ENCODE measurements at places on chromosomes 1 and 21.

DNA sequence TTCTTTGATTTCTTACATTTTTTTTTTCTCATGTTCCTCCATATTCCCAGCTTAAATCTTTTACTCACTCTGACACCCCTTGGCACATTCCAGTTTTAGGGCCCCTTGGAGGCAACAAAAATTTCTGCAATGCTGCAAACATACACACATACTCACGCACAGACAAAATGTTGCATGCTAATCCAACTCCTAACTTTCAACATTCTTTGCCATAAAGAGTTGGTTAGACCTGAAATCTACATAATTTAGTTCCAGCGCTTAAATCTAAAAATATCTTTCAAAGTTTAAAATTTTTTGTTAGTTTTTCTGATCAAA is 103.9 kb downstream of the PTPN14 start:
- no peak for DNase-seq

GRCh38 chr1:151944126-151944856 is 35.0 kb upstream of the THEM4 start:
- no peak for DNase-seq

DNA sequence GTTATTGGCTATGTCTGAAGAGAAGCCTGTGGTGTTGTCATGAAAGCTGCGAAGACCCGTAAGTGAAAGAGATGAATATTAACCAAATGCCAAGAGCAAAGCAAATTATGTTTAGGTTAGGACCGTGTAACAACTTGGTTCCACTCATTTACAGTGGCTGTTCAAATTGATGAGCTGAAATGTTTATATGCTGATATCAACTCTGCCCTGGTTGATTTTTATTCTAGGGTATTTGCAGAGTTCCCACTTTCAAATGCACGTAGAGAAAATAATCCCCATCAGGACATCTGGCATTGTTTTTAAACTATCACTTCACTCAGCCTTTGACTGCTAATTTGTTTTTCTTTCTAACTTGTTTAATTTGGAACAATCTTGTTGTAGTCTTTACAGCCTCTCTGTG is 581.6 kb upstream of the ADAMTS5 start:
- no peak for DNase-seq

- no peak for DNase-seq
Measured at GRCh38 chr21:38384675-38385426, 113.4 kb downstream of the ERG start.

GRCh38 chr1:230878591-230878990 is 10.3 kb upstream of the C1orf198 start:
- no peak for DNase-seq

GRCh38 chr1:208007938-208008342 is 97.0 kb upstream of the CD34 start:
- no peak for DNase-seq

GRCh38 chr1:110430901-110431300 is 20.0 kb upstream of the PROK1 start:
- DNase-seq = no peak

- no peak for DNase-seq
Measured at GRCh38 chr1:170267317-170267716, 121.6 kb downstream of the NTMT2 start.

DNA sequence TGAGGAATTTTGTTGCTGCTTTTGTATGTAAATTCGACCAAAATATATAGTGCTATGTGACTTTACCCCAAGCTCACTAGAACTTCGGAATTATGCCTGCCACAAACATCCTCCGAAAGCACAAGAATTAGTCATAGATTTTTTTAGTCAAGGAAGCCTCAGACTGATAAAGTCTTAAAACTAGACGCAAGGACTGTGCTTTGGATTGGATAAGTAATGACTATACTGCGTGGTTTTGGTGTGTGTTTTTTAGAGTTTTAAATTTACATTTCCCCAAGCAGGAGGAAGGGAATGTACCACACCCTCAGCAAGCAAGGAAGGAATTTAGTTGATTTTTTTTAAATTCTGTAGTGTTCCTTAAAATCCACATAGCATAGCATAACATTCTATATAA is 10.3 kb downstream of the WLS start:
- no peak for DNase-seq

DNA sequence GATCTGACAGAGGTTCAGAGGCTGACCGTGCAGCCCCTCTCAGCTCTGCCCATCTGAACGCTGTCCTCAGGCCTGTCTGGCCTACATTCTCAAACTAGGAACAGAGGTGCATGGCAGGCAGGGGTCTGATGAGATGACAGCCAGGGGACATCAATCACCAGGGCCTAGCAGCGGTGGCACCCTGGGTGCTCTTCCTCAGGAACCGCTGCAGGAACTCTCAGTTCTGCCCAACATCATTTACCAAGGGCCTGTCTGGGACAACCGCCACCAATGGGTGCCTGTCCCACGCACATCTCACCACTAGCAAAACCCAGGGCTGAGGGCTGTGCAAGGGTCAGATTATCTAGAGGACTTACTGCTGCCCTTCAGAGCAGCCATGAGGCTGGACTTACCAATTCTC is 245.7 kb downstream of the TOMM20 start:
- DNase-seq = no peak

DNA sequence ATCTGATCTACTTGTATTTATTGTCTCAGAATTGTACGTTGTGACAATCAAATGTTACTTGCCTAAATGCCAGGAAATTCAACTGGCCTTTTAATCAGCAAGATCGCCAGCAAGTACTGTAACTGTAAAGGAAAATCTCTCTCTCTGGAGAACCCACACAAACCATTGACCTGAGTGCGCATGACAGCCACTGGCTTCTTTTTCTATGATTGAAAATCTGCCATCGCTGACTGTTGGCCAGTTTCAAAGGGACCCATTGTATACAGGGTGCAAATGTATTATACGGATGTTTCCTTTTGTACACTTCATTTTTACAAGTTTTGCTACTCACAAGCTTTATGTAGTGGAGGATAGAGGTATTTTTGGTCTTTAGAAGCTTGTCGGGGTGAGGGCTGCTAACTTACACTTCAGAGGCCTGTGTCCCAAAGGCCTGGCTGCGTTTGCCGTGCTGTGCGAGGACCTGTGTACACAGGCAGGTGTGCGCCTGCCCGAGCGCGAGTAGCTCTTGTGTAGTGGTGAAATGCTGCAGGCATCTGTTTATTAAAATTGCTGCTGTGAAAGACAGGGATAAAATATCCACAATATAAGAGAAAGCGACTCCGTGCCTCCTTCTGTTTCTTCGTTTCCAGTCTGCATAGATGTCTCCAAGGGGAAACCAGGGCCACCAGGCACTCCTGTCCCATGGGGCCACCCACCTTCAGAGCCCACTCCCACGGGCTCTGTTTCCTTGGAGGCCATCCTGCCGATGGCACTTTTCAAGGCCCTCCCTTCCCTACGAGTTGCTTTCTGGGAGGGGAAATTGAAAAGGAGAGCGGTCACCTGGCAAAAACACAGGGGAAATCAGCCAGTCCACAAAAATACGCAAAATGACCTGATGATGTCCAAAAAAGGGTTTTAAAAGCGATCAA is 25.3 kb upstream of the TRAPPC10 start:
- DNase-seq = no peak

- no peak for DNase-seq
Measured at GRCh38 chr1:10544239-10544638, 69.5 kb downstream of the PEX14 start.

GRCh38 chr1:225653463-225654276 is 747 bp upstream of the ENAH start:
- DNase-seq = no peak

DNA sequence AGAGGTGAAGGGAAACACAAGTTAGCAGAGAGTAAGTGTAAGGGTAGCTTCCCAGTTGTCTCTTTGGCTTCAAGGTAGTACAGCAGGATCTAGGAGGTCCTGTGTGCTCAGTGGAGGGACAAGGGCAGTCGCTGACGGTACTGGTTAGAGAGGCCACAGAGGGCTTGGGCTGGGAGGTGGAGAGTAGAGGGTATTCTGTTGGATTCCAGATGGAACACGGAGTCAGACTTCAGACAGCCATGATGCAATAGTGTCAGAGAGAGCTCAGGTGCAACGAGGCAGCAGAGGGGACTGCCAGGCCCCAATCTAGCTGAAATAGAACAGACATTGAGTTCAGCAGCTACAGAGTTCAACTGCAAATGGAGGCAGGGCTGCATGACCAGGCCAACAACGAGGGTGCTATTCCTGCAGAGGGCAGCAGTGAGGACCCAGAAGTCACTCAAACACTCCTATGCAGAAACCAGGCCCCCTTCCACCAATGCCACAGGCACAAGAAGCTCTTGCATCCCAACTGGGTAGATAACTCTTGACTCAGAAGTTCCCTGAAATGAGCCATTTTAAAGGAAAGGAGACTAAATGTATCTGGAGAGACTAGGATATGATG is 325.0 kb upstream of the ESRRG start:
- DNase-seq = no peak

DNA sequence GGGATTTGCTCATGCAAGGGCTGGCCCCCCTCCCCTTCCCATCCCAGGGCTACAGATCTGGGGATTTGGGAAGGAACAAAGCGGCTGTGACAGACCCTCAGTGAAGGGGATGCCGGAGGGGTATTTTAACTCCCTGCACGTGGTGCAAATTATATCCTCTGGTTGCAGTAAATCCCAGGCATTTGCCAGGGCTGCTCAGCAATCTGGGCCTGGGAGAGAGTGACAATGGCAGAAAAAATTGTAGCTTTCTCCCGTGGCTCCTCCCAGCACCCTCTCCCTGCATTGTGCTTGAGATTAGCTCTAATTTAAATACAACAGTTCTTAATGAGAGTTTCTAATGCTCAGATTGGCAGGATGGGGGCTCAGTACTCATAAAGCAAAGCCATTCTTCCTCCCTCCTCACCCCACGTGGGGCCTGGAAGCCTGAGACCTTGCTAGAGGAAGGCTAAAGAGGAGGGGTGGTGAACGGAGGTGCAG is 129.9 kb upstream of the CD34 start:
- no peak for DNase-seq

DNA sequence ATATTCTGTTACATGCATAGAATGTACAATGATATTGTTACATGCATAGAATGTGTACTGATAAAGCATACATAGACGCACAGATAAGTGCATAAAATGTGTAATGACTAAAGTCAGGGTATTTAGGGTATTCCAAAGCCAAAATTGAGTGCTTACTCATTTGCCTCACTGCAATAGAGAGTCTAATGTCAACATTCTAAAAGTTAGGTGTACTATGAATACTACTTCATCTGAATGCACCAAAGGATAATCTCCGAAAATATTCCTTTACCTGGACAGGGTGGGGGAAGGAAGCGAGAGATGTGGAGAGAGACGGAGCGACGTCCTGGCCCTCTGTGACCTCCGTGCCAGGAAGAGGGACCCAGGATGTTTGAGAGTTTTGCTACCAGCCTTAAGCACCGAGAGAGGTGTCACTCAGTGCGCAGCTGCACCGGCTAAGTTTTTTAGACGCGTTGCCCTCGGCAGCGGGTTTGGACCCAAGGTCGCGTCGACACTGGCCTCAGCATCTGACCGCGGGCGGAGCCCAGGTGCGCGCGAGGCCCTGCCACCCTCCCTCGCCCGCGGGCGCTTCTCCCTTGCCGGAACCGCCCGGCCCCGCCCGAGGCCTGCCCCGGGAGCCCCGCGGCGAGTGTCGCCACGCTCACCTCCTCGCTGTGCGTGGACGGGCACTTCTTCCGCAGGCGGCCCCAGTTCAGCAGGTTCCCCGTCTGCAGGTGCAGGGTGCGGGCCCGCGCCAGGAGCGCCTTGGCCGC is 660 bp downstream of the GCLM start:
- DNase-seq = peak; percentile 37

GRCh38 chr1:244273845-244274619 is 177.7 kb downstream of the ADSS2 start:
- no peak for DNase-seq

DNA sequence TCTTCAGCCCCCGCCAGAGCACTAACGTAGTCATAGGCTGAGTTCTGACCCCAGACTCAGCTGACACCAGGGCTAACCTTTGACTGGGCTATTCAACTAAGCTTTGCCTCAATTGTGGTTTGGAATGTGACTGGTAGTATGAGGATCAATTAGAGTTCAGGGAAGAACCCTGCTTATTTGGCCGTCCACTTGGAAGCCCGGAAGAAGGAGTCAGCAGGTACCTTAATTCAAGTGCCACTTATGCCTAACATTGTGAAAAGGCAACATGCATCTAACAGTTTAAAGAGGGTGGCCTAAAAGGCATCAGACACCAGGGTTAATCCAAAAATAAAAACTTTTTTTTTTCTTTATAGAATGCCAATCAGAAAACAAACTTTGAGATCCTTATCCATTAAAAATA is 92.3 kb downstream of the BEND5 start:
- DNase-seq = no peak

- no peak for DNase-seq
Measured at GRCh38 chr1:184930645-184931044, 43.7 kb downstream of the NIBAN1 start.

DNA sequence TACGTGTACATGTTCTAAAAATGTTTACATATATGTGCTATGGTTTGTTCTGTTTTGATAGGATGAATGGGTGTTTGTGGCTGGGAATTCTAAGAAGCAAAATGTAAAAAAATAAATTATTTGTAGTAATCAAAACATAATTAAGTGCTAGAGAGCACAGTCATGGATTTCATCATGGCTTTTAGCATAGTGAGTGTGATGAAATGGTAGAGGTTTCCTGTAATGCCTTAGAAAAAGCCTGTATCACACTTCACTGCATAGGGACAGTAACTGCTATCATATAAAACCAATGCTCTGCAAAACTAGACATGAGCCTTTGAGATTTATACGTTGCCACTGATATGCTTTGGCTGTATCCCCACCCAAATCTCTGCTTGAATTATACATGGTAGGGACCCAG is 99.8 kb downstream of the PTGER3 start:
- no peak for DNase-seq

DNA sequence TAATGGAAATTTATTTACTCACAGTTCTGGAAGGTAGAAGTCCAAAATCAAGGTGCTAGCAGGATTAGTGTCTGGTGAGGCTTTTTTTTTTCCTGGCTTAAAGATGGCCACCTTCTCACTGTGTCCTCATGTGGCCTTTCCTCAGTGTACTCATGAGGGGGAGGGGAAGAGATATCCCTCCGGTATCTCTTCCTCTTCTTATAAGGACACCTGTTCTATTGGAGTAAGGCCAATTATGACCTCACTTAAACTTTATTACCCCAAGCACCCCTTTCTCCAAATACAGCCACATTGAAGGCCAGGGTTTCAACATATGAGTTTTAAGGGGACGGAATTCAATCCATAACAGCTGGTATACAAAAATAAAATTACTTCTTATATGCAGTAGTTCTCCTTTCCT is 203.7 kb upstream of the C1orf87 start:
- DNase-seq = no peak

DNA sequence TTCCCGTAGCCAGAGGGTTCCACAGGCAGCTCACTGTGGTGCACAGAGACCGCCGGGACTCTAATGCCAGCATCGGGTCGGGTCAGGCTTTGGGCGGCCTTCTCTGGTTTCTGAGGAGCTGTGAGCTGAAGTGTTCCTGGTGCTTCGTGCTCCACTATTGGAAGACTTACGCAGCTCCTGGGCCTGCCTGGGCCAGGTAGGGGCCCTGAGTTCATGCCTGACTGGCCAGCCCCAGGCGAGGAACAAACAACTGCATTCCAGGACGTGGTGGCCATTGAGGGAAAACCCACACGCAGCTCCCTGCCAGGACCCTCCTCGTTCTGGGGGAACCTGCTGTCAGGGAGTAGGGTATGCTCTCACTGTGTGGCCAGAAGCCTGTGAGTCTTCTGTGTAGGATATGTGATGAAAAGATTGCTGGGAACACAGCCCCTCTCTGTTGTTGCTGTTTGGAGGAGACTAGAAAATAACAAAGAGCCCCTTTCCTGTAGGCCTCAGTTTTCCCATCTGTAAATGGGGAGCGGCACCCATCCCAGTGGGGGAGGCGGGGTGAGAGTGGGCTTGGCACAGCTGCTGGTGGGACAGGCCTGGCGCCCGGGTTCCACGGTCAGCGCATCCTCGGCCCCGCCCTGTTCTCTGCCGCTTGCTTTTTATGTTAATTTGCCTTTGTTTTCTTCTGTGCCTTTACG is 8.4 kb downstream of the RER1 start:
- no peak for DNase-seq

Measured in T-helper 9 cell (primary cell).